Activated naive CD4-positive, alpha-beta T cell (primary cell): ENCODE measurements at places on chromosomes 5 and 9.

- no peak for DNase-seq
Measured at GRCh38 chr9:113708821-113709713, 167.0 kb upstream of the ZNF618 start.

- DNase-seq = no peak
Measured at GRCh38 chr9:112380825-112381221, 915 bp downstream of the HSDL2 start.

DNA sequence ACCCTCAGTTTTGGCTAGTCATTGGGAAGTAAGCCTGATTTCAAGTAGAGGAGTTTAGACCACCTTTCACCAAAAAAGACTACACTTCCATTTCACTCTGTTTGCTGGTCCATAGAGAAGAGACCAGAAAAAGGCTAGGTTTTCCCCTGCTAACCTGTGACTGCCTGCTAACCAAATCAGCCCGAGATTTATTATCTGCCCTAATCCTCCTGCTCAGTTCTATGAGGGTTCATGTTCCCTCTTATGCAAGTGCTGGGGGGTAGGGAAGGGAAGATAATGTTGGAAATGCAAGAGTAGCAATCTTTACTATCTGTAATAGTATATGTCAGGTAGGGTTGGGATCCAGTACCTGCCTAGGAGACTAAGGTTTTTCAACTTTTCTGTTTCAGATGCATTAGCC, 51.6 kb upstream of the CCNG1 start:
- no peak for DNase-seq

DNA sequence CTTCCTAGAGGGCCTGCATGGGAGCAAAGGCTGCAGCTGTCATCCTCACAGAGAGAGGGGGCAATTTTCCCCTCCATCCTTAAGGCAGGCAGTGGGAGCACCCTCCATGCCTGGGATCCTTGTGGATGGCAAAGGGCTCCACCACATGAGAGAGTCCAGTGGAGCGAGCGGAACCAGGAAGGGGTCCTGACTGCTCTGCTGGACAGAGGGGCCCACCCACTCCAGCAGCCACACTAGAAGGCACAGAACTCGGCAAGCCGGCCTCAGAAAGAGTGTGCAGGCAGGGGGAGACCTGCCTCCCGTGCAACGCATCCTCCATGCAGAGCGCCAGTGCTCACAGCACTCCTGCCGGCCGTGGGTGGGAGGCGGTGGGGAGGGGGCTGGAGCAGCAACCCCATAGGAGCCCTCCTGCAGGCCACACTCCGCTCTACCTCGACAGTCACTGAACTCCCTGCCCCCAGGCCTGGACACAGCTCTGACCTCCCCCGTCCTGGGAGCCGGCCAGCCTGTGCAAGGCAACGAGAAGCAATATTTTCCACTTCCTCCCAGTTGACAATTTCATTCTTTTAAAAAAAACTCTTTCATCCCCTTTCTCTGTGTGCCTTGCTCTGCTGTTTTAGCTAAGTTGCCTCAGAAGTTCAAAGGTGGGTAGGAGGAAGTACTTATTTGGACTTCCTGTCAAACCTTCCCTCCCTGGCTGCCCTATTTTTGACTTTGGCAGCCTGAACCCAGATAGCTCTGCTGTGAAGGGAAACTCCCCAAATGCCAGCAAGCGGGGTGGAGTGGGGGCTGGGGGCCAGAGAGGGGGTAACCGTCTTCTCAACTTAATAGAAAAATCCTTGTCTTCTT, 5.3 kb upstream of the LCP2 start:
- peak; percentile 37 for DNase-seq

DNA sequence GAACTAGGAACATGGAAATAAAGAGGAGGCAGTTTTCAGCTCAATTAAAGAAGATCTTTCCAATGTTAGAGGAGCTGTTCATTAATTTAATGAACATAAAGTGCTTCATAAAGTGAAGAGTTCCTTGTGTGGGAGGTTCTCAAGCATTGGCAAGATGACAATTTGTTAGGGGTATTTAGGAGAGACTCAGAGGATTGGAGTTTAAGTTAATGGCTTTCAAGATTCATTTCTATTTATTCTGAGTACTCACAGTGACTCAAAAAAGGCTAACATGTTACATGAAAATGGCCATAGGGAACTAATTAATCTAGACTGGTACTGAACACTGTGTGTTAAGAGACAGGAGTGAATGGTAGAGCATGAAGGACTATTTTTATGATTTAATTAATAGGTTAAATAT, 55.4 kb upstream of the CDH12 start:
- no peak for DNase-seq

GRCh38 chr9:98108531-98109031, 10.4 kb downstream of the TRIM14 start:
- DNase-seq = no peak

DNA sequence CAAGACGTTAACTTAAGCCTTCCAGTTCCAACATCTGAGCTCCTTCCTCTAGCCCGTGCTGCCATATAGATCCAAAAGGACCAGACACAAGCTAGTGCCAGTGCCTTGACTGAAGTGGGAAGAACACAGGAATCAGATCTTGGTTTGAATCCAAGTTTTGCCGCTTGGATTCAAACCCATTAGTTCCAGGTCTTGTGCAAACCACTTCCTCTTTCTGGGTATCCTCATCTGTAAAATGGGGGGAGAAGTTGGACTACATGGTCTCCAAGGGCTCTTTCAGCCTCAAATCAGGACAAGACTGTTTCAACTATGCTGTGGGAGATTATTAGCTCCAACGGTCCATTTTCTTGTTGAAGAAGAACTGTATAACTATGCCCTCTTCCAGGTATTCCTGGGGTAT, 32.6 kb downstream of the TTLL11 start:
- DNase-seq = no peak

GRCh38 chr9:35798658-35799374, 7.4 kb downstream of the NPR2 start:
- no peak for DNase-seq

DNA sequence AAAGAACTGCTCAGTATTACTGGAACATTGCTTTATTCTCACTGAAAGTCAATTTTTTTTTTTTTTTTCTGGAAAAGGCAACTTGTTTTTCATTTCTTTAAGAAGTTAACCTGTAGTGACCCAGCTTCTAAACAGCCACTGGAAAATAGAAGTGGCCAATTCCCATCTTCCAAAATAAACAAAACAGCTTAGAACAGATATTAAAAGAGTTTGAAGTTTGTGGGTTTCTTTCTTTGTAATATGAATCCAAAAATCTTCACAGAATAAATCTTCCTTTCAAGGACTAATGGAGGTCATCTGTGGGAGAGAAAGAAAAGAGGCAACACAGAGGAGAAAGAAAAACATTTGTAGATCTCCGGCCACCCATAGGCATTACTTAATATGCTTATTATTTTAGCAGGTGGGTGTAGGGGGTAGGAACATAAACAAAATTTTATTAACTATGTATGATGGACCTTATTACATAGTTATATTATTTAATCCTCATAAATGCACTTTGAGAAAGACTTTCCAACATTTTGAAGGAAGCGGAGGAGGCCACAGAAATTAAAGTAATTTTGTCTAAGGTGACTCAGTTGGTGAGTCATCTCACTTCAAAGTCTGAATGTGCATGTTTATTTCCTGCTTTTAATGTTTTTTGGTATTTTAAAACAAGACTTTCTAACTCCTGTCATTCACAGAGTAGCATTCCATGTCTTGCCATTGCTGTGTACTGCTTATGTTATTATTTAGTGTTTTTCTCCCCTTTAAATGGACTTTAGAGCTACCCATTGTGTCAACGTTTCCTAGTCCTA, 1791.8 kb upstream of the WWC1 start:
- DNase-seq = no peak

- DNase-seq = no peak
Measured at GRCh38 chr9:124210697-124211096, 47.1 kb upstream of the NEK6 start.

DNA sequence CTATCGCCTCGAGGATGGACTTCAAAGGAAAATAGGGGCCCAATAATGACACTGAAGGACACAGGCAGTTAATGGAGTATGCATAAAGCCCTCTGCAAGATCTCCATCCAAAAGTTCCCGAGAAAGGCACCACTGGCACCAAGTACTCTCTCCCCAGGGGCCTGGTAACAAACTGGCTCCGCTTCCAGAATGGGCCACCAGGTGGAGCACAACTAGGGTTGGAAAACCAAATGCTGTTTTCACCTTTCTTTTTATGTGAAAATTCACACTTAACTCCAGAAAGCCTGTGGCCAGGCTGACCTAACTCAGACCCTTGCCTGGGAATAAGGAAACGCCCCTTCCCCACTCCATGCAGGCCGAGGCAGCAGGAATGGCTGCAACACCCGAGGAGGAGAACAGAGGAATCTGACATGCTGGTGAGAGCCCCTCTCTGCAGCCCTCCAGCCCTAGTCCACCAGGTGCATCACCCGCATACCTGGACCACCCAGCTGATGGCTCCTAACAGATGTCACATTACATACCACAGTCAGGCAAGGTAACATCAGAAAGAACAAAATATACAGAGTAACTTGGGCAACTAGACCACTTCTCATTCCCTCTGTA, 42.8 kb downstream of the CAMSAP1 start:
- DNase-seq = peak; percentile 68

GRCh38 chr5:79074641-79075040, 5.1 kb downstream of the BHMT2 start:
- DNase-seq = no peak

DNA sequence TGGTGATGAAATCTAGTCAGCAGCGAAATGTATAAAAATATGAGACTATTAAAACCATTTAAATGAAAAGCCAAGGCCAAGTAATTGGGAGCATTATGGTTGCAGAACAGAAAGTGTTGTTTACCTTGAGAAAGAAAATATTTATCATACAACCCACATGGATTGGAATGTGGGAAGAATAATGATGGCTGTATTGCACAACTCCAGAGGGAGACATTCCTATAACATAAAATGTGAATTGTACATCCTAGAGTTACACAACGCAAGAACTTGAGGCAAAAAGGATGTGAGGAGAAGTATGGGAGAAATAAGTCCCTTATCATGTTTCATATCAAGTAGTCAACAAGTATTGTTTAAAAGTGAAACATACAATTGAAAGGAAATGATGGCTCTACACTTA, 1014.0 kb upstream of the SEMA6A start:
- DNase-seq = no peak

DNA sequence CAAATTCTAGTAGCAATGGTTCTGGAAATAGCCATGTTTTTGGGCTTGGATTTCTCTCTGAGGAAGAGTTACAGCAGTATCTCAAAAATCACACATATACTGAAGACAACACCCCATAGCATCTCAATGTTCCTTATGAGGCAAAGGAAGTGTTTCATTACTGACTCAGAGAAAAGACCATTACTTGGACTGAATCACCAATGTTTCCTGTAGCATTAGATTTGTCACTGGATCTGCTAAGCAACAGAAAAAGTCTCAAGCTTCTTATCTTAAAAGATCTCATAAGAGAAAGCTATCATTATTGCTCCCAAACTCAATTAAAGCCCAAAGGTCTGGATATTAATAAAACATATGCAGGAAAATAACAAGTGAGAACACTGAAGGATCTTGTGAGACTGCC, 272.4 kb downstream of the ADAMTS6 start:
- no peak for DNase-seq

- no peak for DNase-seq
Measured at GRCh38 chr5:35430381-35431162, 187.1 kb upstream of the SPEF2 start.

GRCh38 chr9:93061260-93061751, 2.8 kb downstream of the SUSD3 start:
- no peak for DNase-seq

DNA sequence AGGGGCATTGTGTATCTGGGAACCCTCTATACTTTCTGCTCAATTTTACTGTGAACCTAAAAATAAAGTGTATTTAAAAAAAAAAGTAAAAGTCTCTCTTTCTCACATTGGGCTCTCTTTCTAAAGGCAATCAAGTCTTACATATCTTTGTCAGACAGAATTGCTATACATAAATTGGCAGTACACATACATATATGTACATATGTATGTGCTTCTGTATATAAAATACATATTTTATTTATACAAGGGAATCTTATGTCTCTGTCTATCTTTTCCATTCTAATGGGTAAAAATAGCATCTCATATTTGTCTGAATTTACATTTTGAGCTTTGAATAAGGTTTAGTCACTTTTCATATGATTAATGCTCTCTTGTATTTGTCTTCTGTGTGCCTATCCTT, 348.8 kb downstream of the SPATA31D1 start:
- DNase-seq = no peak

DNA sequence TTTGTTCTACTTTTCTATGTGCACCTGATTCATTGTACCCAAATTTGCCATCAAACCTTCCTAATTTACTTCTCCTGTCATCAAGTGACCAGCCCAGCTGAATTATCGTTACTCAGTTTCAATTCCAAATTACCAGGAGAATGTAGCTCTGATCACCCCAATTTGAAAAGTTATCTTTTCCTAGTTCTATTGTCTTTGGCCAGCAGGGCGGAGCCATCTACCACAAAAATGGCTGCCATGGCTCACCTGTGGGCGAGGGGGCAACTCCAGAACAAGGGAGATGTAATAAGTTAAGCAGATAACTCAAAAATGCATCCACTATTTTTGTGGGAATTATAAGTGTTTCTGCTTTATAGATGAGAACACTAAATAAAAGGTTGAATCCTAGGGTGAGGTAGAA, 133.8 kb upstream of the MOCS2 start:
- DNase-seq = no peak

DNA sequence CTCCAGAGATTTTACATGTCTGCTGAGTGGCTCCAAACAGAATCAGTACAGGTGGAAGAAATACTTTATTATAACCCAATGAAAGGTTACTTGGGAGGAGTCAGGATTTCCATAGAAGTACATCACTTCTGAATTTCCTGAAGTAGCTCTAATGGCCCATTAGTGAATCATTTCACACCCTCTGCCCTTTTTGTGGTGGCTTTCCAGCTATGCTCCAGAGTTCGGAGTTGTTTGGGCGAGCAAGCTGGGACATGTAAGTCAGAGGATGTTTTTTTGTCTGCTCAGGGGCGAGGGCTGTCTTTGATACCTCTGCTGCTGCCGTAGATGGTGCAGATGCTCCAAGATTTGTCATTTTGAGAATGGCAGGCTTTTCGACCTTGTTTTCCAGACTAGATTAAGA, 226.1 kb downstream of the GOLPH3 start:
- DNase-seq = no peak
